ENCODE measurements at places on chromosomes 6 and 20. TPM values are rescaled to one million over a fixed set of nuclear protein-coding genes. Genes with fewer than 3 reads are reported as not detected.

Gene OPRL1
- total RNA-seq: 1.2 TPM

Gene TFAP2A
- not detected for total RNA-seq

GRCh38 chr6:36930483-36930882 is 24.1 kb upstream of the PI16 start:
- DNase-seq: no peak
- no peaks in the 10 kb centered on the region for H3K27me3 ChIP-seq
- no peak overlapping the region for H3K27ac ChIP-seq
- H3K36me3 ChIP-seq: peaks cover 5% of the 10 kb centered on the region

DNA sequence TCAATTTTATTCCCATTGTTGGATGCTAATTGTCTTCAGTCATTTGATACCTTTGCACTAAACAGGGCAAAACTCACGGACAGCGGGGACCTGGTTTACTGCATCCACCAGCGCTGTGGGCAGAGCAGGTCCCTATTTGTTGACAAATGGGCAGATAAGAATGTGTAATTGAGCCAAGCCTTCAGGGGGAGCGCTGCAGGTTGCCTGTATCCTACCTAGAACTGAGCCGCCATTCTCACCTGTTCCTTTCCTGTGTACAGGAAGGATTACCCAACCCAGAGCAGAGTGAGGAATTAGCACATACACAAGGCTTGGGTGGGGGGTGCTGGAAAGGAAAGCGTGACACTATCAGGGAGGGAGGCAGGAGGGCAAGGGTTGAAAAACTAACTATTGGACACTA is 89.1 kb upstream of the FOXA2 start:
- H3K4me3 ChIP-seq: no peak overlapping the region
- no peak overlapping the region for H3K27ac ChIP-seq
- H3K4me1 ChIP-seq: no peaks in the 10 kb centered on the region
- no peaks in the 10 kb centered on the region for H3K27me3 ChIP-seq

- no peak for DNase-seq
- no peak overlapping the region for H3K4me3 ChIP-seq
- no peaks in the 10 kb centered on the region for H3K4me1 ChIP-seq
These were observed 126.1 kb downstream of the KIF13A start for GRCh38 chr6:17861361-17861760.

DNA sequence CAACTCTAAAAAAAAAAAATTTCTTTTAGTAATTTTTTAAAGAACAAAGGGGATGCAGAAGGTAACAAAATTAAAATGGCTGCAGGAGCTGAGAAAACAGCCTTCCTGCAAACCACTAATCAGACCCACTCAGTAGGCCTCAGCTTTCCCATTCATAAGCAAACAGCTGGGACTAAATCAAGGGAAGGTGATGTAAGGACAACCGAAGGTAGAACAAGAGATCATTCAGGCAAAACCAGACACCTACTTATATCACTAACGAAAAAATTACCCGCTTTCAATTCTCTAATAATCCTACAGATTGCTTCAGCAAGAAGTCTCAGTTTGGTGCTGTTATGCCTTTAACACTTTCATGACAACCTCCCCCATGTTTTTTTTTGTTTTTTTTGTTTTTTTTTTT is 124.0 kb downstream of the ZMYND8 start:
- no peak overlapping the region for H3K4me3 ChIP-seq
- DNase-seq: no peak
- H3K27ac ChIP-seq: no peak overlapping the region
- H3K4me1 ChIP-seq: no peaks in the 10 kb centered on the region

DNA sequence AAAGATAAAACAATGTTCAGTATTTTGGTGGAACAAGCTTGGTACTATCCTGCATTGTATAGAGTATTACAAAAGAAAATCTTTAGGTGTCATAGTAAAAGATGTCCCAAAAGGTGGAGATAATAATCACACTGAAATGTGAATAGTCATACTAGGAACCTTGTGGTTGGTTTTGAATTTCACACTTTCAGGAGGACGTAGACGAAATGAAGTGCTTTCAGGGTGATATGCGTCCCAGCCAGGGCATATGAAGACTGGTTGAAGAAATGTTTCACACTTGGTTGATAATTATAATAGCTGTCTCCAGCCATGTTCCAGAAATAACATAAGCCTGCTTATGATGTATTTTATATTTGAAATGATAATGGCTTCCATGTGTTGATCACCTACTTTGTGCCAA is 60.4 kb downstream of the SCAND1 start:
- no peaks in the 10 kb centered on the region for H3K27me3 ChIP-seq
- no peaks in the 10 kb centered on the region for H3K36me3 ChIP-seq
- no peak overlapping the region for H3K4me3 ChIP-seq
- no peak overlapping the region for H3K27ac ChIP-seq
